ENCODE measurements at places on chromosomes 16 and 17.

- peak; percentile 92 for DNase-seq
Measured at GRCh38 chr17:7842380-7843256, 8.6 kb downstream of the KDM6B start.

DNA sequence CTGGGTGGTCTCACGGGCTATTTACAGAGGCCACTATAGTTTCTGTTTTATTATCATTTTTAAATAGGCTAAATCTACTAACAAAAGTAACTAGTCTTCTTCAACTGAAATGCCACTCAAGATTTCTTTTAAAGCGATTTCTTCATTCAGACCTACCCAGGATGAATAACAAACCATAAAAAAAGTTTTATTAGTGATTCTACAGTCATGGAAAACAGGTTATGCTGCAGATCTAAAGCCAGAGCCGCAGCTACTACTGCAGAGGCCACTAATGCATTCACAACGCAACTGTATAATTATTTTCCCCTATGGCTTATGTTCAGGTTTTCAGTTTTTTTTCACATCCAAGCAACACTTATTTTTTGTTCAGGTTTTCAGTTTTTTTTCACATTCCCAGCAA, 136.2 kb upstream of the AXIN2 start:
- no peak for DNase-seq

DNA sequence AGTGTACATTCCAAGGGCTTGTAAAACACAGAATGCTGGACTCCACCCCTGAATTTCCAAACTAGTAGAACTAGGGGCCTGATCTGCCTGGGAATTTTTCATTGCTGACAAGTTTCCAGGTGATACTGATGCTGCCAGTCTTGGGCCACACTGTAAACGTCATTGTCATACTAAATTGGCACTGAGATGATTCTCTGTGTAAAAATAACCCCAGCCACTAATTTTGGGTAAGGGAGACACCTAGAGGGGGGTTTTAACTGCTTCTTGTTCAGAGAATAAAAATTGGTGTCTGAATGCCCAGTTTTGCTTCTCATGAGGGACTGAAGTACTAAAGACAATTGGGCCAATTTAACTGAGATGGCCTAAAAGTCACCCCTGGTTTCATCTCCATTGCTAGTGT, 5.0 kb upstream of the CDH13 start:
- no peak for DNase-seq

DNA sequence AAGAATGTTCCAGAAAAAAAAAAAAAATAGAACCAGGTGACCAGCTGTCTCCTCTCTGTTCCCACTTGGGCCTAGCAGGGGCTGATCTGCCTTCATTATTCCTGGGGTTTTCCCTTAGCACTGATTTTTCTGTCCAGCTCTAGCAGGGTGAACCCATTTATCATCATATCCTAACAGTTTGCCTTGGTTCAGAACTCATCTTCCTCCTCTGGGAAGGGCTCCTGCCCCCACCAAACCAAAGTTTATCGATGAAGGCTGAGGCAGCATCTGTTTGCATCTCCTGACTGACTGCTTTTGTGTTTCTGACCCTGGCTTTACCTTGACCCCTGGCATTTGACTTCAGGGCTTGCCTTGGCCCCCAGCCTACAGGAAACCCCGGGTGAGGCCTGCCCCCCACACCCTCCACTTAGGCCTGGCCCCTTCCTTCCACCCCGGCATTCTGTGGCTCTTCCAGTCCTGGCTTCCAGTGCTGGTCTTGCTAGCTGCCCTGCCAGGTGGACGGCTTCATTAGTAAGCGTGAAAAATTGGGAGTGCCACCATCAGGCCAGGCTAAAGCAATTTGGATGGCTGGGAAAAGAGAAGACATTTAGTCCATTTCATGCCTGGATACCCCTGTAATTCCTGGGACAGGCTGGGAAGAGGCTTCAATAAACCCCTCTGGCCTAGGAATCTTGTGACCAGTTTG, 164.9 kb downstream of the CCDC182 start:
- DNase-seq, result no peak

DNA sequence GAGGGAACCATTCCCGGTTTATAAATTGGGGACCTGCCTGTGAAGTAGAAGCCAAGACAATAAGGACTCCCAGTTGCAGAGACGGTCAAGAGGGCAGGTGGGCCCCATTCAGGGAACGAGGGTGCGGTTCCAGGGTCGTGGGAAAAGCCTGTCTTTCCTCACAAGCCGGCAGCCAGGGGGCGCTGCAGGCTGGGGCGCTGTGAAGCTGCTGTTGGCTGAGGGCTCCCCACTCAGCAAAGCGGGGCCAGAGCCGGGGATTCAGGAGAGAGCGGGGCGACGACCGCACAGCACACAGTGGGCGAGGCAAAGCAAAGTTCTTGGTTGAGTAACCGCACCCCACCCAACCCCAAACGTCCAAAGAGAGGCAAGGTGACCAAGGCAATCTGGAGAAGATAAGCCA, 24.9 kb downstream of the CDRT15 start:
- DNase-seq, result no peak

GRCh38 chr16:83989300-83989699, 21.3 kb downstream of the NECAB2 start:
- DNase-seq, result no peak
